ENCODE measurements at places on chromosomes 2 and 18.

- DNase-seq = no peak
Measured at GRCh38 chr2:119206201-119206600, 17.4 kb upstream of the STEAP3 start.

GRCh38 chr2:217090024-217090473 is 230.2 kb upstream of the TNP1 start:
- DNase-seq = no peak

DNA sequence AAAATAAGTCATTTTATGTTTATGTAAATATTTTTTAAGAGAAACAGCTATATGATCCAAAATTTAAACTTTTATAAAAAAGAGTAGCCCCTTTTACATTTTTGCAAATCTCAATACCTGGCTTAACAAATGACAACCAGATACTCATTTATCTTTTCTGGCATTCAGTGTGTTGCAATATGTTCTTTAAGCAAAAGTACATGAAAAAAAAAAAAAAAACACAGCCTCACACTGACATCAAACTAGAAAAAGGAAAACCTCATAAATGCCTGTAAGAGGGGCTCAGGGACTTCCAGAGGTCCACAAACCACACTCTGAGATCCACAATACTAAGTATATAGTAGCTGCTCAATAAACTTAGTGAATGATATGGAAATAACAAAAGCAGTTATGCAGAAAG is 21.9 kb downstream of the PPP4R3B start:
- no peak for DNase-seq

DNA sequence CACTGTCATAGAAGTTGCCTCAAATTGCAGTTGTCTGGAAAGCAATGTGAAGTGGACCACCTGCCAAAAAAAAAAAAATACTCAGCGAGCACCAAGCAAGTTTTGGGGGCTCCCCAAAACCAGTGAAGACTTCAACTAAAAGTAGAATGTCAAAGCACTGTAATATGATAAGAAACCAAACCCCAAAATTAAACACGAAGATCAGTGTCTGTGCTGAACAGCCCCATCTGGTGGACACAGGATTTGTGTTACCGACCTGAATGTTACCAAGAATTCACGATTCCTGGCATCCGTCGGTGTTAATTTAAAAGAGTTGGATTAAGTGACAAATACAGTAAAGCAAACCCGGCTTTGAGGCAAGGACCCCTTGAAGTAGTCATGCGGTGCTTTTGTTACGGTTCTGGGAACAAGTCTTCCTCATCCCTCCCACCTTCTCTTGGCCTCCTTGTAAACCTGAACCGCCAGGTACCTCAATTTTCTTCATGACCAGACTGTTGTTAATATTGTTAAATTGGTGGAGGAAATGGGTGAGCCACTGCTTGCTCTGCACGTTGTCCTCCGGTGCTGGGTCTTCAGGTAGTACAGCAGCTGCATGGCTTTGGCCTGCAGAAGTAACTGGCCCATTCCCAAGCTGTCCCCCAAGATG is 31.3 kb upstream of the SSB start:
- peak; percentile 68 for DNase-seq

GRCh38 chr2:134110532-134110931 is 143.3 kb upstream of the MGAT5 start:
- no peak for DNase-seq

GRCh38 chr2:206801418-206802189 is 36.2 kb downstream of the FASTKD2 start:
- no peak for DNase-seq

DNA sequence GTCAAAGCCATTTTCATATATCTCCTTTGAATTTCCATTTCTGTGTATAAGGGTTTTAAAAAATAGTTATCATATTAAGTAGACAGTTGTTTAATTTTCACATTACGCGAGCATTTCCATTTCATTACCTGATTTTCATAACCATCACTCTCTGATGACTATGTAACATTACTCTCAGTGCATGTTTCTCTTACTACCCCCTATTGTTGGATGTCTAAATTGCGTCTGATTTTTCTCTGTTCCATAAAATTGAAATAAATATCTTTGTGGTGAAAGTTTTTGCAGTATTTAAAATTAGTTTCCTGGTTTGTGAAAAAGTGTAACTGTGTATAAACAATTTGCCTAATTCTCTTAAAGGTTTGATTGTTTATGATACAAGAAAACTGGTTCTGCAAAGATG is 123.8 kb downstream of the MYO1B start:
- no peak for DNase-seq

- DNase-seq = no peak
Measured at GRCh38 chr2:108492364-108492763, 41.9 kb upstream of the LIMS1 start.

GRCh38 chr2:148658807-148659722 is 14.5 kb downstream of the EPC2 start:
- DNase-seq = no peak

DNA sequence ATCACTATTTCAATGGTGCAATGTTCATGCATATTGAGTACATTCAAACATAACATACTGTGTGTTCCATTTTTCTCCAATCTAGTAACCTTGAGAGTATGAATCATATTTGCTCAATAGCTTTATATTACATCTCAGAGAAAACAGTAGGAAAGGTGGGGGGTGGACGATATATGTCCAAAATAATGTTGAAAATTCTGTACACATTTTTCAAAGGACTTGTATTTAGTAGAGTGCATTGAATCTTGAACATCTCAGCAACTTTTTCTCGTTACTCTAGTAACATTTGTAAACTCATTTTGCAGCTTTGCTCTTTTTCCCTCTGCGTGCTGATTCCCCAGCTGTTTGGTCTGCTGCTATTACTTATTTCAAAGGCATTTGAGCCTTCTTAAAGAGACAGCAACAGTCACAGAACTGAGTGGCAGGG is 1487.0 kb downstream of the LRP1B start:
- DNase-seq = no peak

DNA sequence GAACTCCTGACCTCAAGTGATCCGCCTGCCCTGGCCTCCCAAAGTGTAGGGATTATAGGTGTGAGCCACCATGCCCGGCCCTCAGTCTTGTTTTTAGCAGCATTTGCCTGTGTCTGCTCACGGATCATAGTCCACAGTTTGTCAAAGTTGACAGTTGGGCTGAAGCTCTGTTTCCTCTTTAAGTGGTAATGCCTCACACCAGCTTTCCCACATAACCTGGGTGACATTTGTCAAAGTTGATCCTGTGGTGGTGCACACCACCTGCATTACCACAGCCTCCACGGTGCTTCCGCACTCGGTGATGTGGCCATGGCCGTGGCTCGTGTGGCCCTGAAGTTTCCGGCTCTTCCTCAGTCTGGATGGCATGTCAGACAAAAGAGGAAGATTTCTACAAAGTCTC is 27.1 kb downstream of the RAB31 start:
- DNase-seq = no peak

GRCh38 chr2:147222506-147222905 is 622.3 kb upstream of the ACVR2A start:
- DNase-seq = no peak

GRCh38 chr2:7621018-7621814 is 704.0 kb downstream of the RNF144A start:
- DNase-seq = no peak

DNA sequence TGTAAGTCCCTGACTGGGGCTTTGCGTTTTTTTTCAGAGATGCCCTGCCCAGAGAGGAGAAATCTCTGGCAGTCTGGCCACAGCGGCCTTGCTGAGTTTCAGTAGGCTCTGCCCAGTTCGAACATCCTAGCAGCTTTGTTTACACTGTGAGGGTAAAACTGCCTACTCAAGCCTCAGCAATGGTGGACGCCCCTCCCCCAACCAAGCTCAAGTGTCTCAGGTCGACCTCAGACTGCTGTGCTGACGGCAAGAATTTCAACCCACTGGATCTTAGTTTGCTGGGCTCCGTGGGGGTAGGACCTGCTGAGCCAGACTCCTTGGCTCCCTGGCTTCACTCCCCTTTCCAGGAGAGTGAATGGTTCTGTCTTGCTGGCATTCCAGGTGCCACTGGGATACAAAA is 31.7 kb downstream of the L3MBTL4 start:
- no peak for DNase-seq

GRCh38 chr2:48601349-48601748 is 16.3 kb upstream of the GTF2A1L start:
- no peak for DNase-seq

DNA sequence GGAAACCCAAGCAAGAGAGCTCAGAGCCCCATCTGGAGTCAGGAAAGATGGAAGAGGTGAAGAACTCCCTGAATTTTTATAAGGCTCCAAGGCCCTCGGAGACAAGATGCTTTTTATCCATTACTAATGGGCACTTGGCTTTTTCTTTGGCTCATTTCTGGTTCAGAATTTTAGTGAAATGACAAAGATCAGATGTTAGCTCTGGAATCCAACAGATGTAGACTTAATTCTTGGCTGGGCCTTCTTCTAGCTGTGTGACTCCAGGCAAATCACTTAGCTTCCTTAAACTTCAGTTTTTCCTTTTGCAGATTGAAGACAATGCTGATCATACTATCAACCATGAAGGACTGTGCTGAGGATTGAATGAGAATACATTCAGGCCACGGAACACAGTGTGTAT is 85.2 kb downstream of the HRH4 start:
- DNase-seq = no peak

GRCh38 chr2:126994340-126994777 is 95.7 kb downstream of the TEX51 start:
- DNase-seq = no peak

GRCh38 chr2:199991691-199992090 is 36.3 kb downstream of the MAIP1 start:
- DNase-seq = no peak
